ENCODE measurements at places on chromosomes 3 and 15.

GRCh38 chr3:55074796-55075195 lies 146.9 kb upstream of the LRTM1 start:
- DNase-seq, result no peak

DNA sequence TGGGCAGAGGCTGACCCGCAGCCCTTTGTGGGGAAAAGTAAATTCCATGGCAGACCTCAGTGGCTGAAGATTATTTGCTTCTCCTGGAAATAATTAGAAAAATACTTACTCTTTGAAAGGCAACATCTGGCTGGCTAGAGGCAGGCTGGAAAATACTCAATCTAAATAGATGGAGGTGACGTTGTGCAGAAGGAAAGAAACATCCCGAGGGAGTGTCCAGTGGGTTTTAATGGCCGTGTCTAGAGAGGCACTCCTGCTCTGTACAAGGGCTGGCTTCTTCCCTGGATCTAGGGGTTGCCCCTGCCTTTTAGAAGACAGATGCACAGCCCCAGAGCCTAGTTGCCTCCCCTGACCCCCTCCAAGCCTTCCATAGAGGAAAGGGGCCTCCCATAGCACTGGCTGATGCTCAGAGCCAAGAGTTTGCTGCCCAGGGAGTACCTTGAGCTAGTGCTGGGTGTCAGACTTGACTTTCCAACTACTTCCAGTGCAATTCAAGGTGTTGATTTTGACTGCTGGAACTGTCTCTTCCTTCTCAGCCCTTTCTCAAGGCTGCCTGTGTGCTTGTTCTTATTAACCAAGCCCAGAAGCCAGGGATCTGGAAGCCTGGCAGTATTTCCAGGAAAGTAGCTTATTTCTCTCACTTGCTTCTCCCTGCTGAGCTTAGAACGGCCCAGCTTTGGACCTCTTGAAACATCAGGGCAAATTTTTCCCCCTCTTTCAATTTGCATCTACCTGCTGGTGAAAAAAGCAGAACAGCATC lies 27.4 kb downstream of the CGNL1 start:
- no peak for DNase-seq

DNA sequence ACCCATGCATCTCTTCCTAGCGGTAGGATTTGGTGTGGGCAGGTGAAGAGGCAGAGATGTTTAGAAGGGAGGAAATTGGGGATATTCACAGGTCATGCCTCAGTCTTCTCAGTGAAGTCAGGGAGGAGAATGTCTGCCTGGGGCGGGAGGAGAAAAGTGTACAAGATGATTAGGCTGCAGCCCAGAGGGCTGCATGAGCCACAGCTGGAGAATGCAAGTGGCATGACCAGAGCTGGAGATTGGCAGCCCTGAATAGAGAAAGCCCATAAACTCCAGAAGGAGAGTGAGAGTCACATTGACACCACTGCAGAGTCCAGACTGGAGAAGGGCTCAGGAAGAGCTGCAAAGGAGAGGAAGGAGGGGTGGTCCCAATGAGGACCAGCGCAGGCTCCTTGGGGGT lies 22.6 kb downstream of the PDHB start:
- no peak for DNase-seq

DNA sequence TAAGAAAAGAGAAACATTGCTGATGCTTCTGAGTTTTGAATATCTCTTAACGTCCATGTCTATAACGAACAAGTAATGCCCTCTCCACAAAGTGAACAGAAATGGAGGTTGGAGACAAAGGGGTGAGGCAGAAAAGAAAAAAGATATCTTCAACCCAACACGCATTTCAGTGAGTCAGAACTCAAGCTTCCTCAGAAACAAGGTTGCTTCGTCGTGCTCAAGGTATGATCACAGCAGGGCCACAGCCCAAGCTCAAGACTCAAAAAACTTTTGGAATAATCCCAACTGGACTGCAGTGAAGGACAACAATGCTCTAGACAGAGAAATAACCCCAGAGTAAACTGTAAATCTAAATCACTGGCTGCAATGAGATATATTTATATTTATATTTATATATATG lies 18.9 kb downstream of the WNT5A start:
- DNase-seq, result no peak

DNA sequence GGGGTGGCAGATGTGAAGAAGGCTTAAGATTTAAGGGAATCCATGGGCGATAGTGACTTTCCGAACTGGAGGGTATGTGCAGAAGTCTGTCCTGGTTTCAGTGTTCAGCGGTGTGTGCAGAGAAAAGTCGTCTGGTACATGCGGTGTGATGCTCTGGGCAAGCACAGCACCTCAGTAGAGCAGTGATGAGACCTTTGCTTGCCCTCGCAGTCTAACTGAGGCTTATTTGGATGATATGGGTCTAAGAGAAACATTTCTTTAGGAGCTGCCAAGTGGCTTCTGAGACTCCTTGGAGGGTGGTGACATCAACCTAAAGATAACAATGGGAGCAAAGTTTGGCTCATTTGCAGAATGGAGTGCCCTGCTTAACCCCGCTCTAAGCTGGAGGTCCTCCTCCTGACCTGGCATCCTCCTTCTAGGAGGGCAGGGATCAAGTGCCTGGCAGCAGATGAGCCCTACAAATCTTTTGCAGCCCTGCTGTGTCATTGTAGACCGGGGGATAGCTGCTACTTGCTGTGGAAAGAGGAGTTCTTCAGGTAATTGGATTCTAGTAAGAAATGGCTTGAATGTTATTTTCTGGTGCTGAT lies 228.1 kb upstream of the AZI2 start:
- DNase-seq, result no peak

DNA sequence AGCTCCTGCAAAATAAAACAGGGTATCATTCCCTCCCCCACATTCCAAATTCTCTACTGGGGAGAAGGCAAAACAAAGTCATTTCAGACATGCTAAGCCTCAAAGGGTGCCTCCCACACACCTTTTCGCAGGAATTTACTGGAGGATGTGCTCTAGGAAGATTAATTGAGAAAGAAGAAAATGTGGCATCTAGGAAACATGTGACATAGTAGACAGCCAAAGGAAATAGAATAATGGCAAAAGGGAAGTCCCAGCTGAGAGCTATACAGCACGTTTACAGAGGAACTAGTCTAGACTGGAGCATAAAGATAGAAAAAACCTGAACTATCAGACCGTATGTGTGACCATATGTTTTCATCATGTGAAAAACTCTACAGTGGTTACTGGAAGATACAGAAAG lies 58.8 kb upstream of the MELTF start:
- DNase-seq, result peak; percentile 12

GRCh38 chr3:111485086-111485485 lies 56.9 kb upstream of the CD96 start:
- DNase-seq, result no peak

- DNase-seq, result peak; percentile 69
Measured at GRCh38 chr3:44065311-44066094, 176.2 kb upstream of the TOPAZ1 start.

DNA sequence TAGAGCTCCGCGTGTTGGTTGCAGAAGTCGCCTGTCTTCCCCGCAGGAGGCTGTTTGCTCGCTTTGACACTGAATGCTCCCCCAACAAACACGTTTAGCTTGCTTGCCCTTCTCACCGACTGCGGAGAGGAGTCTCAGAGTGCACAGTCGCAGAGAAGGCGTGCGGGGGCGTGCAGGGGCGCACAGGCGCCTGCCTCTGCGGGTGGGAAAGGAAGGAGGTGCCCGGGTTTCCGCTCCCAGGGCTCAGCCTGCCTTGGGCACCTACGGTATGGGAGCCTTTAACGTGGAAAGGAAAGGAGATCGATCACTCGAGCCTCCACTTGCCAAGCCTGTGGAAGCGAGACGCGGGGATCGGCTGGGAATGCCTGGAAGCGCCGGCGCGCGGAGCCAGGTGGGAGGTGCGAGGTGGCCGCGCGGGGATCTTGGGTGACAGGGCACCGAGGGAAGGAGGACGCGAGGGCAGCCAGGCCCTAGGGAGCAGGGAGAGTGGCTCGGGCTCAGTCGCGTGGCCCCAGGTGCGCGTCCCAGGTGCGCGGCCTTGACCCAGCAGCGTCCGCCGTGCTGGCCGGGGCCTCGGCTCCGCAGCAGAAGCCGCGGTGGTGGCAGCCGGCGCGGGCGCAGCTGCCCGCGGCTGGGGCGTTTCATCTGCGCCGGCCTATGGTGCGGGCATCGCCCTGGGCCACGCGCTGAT lies at the start of gene FAN1:
Gene FAN1 (plus strand): TSS at position 419 of the 691 bp plus-strand sequence. CDS start 749 bp downstream, outside the sequence.
- DNase-seq, result peak; percentile 83

DNA sequence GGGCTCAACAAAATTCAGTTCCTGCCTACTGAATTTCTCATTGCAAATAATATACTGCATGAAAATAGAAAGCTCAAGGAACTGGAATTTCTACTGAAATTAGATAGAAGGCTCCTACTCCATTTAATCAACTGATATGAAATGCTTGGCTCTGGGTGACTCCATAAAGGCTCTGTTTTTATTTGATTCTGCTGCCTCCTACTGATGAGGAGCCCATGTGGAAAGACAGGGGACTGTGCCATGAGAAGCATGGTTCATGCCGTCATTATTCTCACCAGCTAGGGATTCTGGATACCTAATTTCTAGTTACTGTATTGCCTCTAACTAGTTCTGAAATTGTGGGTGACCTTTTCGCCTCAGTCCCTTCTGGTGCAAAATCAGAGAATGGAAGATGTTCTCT lies 366.2 kb upstream of the DPH6 start:
- DNase-seq, result peak; percentile 71

DNA sequence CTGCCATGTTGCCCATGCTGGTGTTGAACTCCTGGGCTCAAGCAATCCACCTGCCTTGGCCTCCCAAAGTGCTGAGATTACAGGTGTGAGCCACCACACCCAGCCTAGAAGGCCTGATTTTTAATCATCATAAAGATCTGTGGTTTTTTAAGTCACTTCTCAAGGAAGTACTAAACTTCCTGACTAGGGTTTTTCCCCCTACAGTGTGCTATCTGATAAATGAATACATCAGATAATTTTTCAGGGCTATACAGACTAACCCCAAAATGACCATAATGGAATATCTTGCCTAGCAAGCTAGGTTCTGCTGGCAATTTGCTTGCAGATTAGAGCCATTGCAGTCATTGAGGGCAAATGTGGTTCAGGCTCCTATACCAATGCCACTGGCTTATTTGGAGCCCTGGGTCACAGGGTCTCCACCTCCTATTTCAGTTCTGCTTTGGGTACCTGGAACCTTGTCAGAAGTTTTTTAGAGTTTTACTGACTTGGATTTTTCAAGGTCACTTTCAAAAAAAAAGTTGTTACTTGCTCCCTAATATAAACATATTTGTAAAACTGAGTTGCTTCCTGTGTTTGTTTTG lies 80.8 kb downstream of the SLC49A4 start:
- DNase-seq, result no peak

GRCh38 chr15:39692356-39693327 lies 90.0 kb downstream of the FSIP1 start:
- peak; percentile 56 for DNase-seq

DNA sequence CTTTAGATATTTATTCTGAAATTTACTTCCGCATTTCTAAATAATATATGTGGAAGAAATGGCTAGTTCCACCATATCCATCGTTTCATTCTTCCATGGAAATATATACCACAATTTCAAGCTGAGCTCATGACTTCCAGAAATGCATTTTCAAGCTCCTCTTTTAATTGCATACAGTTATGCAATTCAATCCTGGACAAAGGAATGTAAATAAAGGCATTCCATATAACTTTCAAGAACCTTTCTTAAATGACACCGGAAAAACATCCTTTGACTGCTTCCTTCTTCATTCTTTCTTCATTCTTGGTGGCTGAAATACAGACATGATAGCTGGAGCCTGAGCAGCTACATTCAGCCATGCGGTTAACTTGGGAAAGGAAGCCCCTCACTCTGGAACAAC lies 185.2 kb upstream of the GADL1 start:
- DNase-seq, result no peak

DNA sequence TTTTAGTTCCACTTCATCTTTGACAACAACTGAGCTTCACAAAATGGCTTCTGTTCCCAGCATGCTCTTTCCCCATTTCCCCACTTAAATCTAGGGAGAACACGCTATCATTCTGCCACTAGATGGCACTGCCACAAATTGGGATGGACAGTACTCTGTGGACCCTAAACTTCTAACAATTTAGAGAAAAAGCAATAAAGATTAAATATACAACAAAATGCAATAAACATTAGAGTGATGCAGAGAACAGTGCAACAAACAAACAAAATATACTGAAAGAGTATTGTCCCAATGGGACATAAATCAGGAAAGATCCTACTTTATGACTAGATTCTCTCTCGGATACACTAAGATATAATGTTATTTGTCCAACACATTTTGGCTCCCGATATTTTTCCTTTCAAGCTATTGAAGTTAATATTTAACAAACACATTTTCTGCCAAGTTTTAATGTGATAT lies 169.7 kb upstream of the TMCO5A start:
- DNase-seq, result peak; percentile 15

DNA sequence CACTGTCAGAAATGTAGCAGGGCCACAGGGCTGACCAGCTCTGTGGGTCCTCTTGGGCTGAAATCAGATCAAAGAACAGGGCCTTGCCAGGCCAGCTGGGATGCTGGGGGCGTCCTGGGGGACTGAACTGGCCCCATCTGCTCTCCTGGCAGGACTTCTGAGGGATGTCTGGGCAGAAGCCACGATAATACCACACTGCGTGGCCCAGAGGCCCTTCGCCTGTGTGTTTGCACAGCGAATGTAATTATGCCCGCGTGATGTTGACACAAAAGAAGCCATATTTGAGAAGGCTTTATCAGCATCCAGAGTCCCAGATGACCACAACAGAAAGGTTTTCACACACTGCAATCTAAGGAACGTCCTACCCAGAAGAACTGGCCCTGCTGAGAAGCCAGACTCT lies 174.0 kb downstream of the RAB11A start:
- DNase-seq, result no peak

- DNase-seq, result no peak
Measured at GRCh38 chr3:124576565-124577493, 153.4 kb upstream of the UMPS start.

DNA sequence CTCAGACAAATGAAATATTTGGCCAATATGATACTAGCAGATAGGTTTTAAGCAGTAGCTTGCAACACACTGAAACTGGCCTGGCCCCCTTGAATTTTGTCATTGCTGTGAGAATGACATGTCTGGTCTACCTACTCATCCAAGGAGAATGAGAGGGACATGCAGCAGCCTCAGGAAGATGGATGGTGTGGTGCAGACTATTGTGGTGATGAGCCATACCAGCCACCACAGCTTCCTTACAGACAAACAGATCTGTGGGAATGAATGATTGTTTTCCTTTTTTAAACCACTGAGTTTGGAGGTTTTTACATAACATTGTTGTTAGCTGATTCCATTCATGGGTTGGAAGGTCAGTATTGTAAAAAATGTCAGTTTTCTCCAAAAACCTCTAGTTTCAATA lies 133.7 kb upstream of the POU1F1 start:
- no peak for DNase-seq

Data from pons (tissue), 1 donor.